ENCODE measurements at places on chromosomes 6 and 20.

DNA sequence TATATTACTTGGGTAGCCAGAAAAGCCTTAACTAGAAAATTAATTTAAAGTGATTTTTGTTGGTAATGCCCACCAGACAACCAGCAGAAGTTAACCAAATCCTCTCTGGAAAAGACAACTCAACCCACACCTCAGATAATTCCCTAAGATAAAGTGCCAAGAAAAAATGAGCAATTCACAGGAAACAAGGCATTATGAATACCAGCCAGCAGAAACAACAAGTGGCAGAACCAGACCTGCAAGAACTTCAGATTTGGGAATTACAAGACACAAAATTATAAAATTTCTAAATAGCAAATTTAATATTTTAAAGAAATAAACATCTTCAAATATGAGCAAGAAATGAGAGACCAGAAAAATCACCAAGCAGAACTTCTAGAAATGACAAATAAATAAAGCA, 80.0 kb upstream of the MRPS10 start:
- no peak for DNase-seq

GRCh38 chr20:37194621-37195417, 15.5 kb upstream of the MROH8 start:
- no peak for DNase-seq

DNA sequence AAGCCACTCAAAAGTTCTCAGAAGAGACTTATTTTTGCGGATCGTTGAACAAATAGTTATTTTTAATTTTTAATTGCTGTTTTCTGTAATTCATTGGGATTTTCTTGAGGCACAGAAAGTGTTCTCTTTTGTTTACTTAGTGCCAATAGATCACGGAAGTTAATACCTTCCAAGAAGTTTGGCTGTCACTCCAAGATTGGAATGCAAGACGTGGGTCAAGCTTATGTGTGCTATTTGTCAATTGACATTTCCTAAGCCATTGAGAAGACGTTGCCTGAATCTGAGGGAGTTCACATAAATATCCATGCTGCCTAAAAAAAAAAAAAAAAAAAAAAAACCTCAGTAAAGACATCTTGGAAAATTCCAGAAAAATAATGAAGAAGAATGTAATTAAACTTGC, 1071.4 kb upstream of the ADGRB3 start:
- no peak for DNase-seq

DNA sequence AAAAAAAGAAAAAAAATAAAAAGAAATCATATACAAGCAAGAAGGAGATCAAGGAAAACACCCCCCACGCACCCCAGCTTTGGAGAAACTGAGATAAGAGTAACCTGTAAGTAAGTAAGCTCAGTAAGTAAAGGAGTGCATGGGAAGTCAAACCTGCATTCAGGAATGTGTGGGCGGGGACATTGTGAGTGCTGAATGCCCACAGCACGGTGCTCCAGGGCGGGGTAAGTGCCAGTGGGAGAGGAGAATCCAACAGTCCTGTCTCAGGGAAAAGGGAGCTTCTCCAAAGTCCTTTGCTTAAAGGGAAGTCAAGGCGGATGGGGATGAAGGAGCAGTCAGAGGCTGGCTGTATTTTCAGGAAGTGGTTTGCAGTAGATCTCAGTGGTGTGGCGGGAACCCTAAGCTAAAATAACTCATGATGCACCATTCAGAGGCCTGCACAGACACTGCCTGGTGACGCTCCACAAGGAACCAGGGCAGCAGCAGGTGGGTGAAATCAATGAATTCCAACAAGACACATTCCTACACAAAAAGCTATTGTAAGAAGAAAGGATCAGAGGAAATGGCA, 368.0 kb downstream of the QKI start:
- peak; percentile 58 for DNase-seq

DNA sequence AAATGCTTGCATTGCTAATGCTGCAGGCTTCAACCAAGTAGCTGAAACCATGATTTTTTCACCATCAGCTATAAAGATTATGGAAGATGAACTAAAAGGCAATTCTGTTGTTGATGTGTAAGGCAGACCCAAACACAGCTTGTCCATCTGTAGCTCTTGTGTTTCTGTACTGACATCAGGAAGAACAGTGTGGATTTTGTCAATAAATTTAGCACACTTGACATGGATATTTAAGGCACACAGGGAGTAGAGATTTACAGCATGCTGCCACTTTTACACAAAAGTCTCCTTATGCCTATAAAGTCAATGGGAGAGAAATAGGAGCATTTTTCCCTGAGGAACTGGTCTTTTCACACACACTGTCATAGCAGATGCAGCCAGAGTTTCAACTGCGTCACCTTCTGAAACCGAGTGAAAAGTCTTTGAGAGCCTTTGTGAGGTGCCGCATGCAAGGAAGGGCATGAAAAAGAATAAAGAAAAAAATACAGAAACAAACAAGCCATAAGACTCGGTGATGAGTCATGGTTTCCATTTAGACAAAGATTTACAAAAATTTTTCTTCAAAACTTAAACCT, 261.4 kb upstream of the TFAP2D start:
- no peak for DNase-seq

DNA sequence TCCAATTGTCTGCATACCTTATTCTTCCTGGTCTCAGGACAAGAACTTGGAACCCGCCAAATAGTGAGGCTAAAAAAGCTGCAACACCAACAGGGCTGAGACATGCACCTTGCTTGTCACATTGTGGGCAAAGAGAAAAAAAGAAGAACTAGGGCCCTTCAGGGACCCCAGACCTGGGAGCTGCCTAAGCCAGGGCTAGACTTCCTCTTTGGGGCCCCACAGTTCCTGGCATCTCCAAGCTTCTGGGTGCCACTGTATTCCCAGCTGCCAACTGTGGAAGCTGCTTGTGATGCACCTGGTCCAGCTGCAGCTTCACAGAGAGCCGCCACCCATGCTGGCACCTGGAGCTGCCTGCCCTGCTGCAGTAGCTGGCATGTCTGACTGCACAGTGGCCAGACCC, 370.6 kb downstream of the CD83 start:
- peak; percentile 43 for DNase-seq

DNA sequence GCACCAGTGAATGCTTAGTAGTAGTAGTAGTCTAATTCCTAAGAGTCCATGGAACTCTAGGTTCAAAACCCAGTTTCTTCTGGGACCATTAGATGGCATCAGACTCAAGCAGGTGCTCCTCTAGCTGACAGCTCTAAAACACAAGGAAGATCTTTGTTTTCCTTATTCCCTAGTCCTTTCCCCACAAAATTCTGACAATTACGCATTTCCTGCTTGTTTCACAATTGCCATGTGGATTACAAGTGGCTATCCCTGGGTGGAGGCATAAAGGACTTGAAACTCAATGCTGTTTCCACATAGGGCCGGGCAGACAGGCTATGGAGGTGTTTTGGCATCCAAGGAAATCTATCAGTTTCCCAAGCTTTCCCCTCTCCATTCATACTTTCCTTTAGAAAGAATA, 9.2 kb upstream of the HLA-DOB start:
- peak; percentile 29 for DNase-seq

GRCh38 chr6:49325891-49326290, 137.2 kb downstream of the MMUT start:
- no peak for DNase-seq

All from NB4 (cell line).